ENCODE measurements at places on chromosomes 4 and X.

DNA sequence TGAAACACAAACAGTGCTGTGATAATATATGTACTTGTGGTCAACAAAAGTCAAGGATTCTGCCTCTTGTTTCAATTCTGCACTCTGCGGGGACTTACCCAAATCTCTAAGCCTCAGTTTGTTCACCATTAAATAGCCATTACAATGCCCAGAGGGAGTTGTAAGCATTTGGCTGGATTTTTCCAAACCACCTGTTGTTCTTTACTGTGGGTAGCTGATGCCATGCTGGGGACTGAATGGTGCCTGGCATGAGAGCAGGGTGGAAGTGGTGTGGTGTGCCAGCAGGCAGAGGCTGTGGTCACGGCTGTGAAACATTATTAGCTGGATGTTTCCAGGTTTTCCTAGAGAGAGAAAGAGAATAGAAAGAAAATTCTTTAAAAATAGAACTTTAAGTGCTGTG lies 60.7 kb upstream of the PAK3 start:
- no peak for DNase-seq

GRCh38 chrX:130788786-130789581 lies 114.0 kb downstream of the ENOX2 start:
- DNase-seq, result no peak

DNA sequence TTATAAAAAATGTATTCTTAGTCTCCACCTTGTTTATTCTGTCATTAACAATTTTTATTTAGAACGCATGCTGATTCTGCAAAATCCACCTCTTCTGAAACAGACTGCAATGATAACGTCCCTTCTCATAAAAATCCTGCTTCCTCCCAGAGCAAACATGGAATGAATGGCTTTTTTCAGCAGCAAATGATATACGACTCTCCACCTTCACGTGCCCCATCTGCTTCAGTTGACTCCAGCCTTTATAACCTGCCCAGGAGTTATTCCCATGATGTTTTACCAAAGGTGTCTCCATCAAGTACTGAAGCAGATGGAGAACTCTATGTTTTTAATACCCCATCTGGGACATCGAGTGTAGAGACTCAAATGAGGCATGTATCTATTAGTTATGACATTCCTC lies 75.6 kb upstream of the SMARCA5 start:
- no peak for DNase-seq

DNA sequence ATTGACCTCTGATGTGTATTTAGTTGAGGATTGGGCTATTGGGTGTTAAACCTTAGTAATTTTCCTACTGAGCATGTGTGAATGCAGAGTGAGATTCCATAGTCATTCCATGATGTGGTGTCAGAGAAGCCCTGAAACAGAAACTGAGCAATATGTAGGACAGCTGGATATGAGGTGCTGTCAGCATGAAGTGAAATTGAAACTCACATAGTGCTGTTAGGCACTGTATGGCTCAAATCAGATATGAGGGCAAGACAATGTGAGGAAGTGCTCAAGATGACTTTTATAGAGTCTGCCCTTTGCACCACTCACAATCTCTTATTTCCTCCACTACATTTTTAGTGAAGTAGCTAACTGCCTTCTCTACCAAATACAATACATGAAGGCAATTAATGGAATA lies 188.3 kb downstream of the SH3BGRL start:
- DNase-seq, result no peak
